Activated naive CD4-positive, alpha-beta T cell treated with anti-CD3 and anti-CD28 coated beads, Interleukin-2, amount 50 U/mL, for 72 hours (primary cell): ENCODE measurements at places on chromosomes 1 and 21. TPM values are rescaled to one million over a fixed set of nuclear protein-coding genes. Genes with fewer than 3 reads are reported as not detected.

ANGPTL7 gene
- total RNA-seq = not detected

MAN1C1 gene
- 8.8 TPM for total RNA-seq

TMEM269 gene
- 0.53 TPM for total RNA-seq

LCE3C gene
- total RNA-seq = not detected
